Osteocyte (in vitro differentiated cells): ENCODE measurements at places on chromosomes 5 and 9. TPM values are rescaled to one million over a fixed set of nuclear protein-coding genes. Genes with fewer than 3 reads are reported as not detected.

TRPM6 gene
- not detected in 2 replicates for total RNA-seq

DNA sequence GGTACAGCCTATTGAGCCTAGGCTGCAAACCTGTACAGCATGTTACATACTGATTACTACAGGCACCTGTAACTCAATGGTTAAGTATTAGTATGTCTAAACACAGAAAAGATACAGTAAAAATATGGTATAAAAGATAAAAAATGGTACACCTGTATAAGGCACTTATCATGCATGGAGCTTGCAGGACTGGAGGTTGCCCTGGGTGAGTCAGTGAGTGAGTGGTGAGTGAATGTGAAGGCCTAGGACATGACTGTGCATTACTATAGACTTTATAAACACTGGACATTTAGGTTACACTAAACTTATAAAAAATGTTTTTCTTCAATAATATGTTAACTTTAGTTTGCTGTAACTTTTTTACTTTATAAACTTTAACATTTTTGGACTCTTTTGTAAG is 171.3 kb downstream of the SLC28A3 start:
- no peak overlapping the region for H3K4me3 ChIP-seq
- peaks cover 30% of the 10 kb centered on the region for H3K4me1 ChIP-seq
- H3K27ac ChIP-seq, result no peak overlapping the region
- H3K27me3 ChIP-seq, result no peaks in the 10 kb centered on the region
- no peak for DNase-seq

DDX4 gene
- total RNA-seq, result not detected in 2 replicates

DNA sequence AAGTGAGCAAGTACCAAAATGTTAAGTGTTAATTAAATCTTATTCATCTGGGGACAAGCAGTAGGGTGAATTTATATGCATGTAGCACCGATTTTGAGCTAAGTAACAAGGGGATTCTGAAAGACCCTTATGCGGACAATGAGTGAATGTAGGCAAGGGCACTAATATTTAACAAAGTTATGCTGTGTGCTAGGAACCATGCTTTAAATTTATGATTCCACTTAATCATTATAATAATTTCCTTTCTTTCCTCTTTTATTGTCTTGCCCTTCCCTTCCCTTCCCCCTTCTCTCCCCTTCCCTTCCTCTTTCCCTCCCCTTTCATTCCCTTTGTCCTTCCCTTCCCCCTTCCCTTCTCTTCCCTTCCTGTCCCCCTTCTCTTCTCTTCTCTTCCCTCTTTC is 25.7 kb upstream of the TNC start:
- H3K27me3 ChIP-seq, result no peaks in the 10 kb centered on the region
- peaks cover 33% of the 10 kb centered on the region for H3K4me1 ChIP-seq
- no peaks in the 10 kb centered on the region for H3K36me3 ChIP-seq
- no peak overlapping the region for H3K27ac ChIP-seq
- DNase-seq, result no peak

DNA sequence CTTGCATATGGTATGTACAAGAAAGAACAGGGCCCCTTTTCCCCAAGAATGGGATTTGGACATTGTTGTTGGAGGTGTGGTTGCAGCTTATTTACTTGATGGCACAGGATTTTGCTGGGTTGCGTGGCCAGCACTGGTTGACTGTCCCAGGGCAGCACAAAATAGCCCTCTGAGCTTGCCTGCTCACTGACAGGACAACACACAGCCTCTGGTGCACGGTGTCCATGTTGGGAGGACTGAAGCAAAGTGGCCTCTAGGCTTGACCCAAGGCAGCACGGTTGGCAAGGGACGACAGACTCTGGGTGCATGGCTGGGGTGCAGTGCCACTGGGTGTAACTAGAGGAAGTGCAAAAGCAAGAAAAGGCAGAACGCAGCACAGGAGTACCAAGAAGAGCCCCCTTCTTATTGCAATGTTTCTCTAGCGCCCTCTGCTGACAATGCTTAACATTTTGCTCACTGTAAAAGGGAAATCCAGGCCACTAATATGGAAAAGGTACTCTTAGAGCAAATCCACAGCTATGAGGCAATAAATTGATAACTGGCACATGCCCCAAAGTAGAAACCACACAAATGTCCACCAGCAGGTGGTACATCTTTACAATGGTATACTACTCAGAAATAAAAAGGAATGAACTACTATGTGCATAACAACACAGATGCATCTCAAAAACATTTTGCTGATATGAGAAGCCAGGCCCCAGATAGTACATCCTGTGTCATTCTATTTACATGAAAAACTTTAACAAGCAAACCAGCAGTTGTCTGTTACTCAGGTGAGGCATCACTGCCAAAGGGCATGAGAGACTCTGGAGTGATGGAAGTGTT is 47.4 kb upstream of the BARX1 start:
- H3K27me3 ChIP-seq, result peaks cover 34% of the 10 kb centered on the region
- H3K4me3 ChIP-seq, result no peak overlapping the region
- H3K4me1 ChIP-seq, result no peaks in the 10 kb centered on the region
- H3K27ac ChIP-seq, result no peak overlapping the region
- H3K36me3 ChIP-seq, result no peaks in the 10 kb centered on the region

DNA sequence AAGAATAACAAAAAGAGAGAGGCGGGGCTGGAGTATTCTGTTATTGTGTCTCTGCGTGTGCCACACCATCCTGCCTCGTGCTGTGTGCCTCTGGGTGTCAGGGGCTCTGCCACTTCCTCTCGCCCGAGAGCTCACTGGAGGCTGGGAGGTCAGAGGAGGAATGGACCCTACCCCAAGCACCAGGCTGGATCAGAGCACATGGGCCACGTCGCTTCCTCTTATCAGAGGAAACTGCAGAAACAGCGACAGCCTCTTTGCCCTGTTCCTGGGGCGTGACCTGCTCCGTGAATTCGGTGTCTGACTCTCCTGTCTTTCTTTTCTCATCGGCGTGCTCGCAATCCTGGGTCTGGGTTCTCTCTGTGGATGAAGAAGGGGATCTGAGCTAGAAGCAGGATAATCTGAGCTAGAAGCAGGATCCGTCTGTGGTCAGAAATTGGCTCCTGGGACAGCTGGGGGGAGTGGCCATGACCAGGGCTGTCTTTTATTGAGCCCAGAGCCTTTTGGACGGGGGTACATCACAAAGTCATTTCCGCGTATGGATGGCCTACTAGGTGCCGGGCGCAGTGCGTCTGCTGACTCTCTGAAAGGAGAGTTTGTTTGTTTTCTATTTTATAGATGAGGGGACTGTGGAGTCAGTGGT is 150.3 kb upstream of the COL5A1 start:
- no peak overlapping the region for H3K27ac ChIP-seq
- H3K36me3 ChIP-seq, result no peaks in the 10 kb centered on the region
- H3K4me1 ChIP-seq, result peaks cover 27% of the 10 kb centered on the region
- no peak overlapping the region for H3K4me3 ChIP-seq
- no peaks in the 10 kb centered on the region for H3K27me3 ChIP-seq

DNA sequence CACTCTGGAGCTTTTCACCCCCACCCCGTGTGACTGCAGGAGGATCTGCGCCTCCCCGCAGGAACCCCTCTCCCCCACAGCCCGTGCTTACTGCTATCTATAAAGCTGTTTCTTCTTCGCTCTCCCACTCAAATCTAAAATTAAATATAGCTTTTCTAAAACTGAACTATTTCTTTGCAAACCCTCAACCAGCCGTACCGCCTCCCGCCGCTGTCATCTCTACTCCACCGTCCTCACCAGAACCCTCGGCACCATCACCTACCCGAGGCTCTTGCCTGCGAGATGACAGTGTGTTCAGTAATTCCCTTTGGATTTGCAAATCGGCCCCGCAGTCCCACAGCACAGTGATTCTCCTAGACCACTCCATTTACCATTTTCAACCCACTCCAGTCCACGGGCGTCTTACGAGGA is 13.6 kb downstream of the LPCAT1 start:
- DNase-seq, result peak; percentile 72
- no peaks in the 10 kb centered on the region for H3K27me3 ChIP-seq
- no peak overlapping the region for H3K27ac ChIP-seq
- H3K4me1 ChIP-seq, result peaks cover 7% of the 10 kb centered on the region

GRCh38 chr9:4566806-4567205 is 76.5 kb downstream of the SLC1A1 start:
- H3K27ac ChIP-seq, result no peak overlapping the region
- H3K36me3 ChIP-seq, result peaks cover 15% of the 10 kb centered on the region
- H3K4me1 ChIP-seq, result no peaks in the 10 kb centered on the region
- H3K27me3 ChIP-seq, result no peaks in the 10 kb centered on the region

GRCh38 chr9:17532461-17532860 is 46.4 kb upstream of the SH3GL2 start:
- H3K36me3 ChIP-seq, result no peaks in the 10 kb centered on the region
- no peak overlapping the region for H3K4me3 ChIP-seq
- H3K4me1 ChIP-seq, result peaks cover 2% of the 10 kb centered on the region
- H3K27me3 ChIP-seq, result peaks cover 30% of the 10 kb centered on the region

APC gene
- total RNA-seq, result 36.3 and 36.9 TPM in 2 replicates

DNA sequence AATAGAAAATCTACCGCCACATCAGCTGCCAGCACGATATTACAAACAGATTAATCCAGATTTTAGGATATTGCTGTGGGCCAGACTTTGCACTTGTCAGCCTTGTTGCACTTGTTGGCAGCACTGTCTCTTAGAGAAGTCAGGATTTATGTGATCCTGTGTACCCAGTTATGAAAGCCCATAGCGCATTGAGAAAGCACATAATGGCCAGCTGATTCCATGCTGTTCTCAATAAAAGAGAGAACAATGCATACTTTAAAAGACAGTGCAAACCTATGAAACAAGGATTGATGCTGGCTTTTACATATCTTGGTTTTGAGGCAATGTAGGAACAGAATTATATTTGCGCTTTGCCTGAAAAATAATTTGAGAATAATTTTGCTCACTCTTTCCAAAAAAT is 140.8 kb downstream of the CEP120 start:
- no peak for DNase-seq
- no peaks in the 10 kb centered on the region for H3K36me3 ChIP-seq
- H3K27me3 ChIP-seq, result peaks cover 63% of the 10 kb centered on the region
- no peak overlapping the region for H3K27ac ChIP-seq

- DNase-seq, result no peak
- no peak overlapping the region for H3K4me3 ChIP-seq
- H3K36me3 ChIP-seq, result no peaks in the 10 kb centered on the region
- H3K4me1 ChIP-seq, result peaks cover 18% of the 10 kb centered on the region
These were observed 124.5 kb upstream of the PHYKPL start for GRCh38 chr5:178357121-178357521.

RGMB gene
- total RNA-seq, result 111 and 116 TPM in 2 replicates

IGFBPL1 gene
- 1.7 and 2.8 TPM in 2 replicates for total RNA-seq

ANKRD31 gene
- 0.13 and 0.18 TPM in 2 replicates for total RNA-seq

COL23A1 gene
- not detected in 2 replicates for total RNA-seq

DNA sequence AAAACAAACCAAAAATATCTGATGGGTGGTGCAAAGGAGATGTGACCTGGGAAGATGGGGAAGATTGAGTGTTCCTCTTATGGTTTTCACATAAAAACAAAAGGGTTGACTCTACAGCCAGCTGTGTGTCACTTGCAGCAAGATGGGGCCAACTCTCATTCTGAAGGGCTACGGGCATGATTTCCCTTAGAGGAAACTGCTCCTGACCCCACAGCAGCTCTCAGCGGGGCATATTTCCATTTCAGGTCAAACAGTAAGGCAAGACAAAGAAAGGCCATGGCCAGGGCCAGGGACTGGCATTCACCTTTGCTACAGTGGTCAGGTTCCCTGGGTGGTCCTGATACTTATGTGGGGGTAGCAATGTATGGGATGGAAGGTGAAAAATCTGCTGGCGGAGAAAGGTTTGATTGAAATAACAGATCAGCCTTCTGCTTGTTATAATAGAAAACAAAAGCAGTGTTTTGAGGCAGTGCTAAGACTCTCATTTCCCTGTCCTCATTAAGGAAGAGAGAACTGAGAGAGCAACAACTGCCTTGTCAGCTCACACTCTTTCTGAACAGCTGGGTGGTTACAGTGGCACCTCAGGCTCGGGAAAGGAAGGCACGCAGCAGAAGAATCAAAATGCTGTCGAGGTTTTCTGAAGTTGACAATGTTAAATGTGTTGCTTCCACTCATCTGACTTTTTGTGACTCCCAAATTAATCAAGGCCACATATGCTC is 120.7 kb upstream of the PCA3 start:
- no peaks in the 10 kb centered on the region for H3K27me3 ChIP-seq
- no peaks in the 10 kb centered on the region for H3K36me3 ChIP-seq
- no peak overlapping the region for H3K27ac ChIP-seq
- no peak overlapping the region for H3K4me3 ChIP-seq
- H3K4me1 ChIP-seq, result peaks cover 8% of the 10 kb centered on the region

HRH2 gene
- total RNA-seq, result not detected in 2 replicates

- no peak overlapping the region for H3K4me3 ChIP-seq
- peaks cover 10% of the 10 kb centered on the region for H3K4me1 ChIP-seq
- H3K27ac ChIP-seq, result peak overlapping the region; percentile 31
These were observed 38.5 kb downstream of the DDX31 start for GRCh38 chr9:132631280-132631679.

CRHBP gene
- 7.1 and 9.6 TPM in 2 replicates for total RNA-seq

DNA sequence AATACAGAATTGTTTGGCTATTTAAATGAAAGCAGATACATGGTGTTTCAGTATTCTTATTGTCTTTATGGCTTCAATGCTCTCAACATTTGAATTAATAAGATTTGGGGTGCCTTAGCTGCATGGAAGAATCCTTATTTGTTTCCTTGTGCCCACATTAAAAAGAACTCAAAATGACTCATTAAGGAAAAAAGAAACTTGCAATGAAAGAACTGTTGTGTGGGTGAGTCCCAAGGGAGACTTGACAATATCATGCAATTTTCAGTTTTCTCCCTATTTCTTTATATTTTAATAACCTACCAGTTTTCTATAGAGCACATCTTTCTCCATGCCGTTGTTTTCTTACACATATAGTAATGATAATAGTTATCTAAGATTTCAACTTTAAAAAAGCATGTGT is 404.0 kb downstream of the PDE4D start:
- no peaks in the 10 kb centered on the region for H3K36me3 ChIP-seq
- H3K27ac ChIP-seq, result no peak overlapping the region

- DNase-seq, result no peak
- no peaks in the 10 kb centered on the region for H3K4me1 ChIP-seq
- H3K36me3 ChIP-seq, result no peaks in the 10 kb centered on the region
- no peak overlapping the region for H3K4me3 ChIP-seq
- no peak overlapping the region for H3K27ac ChIP-seq
These were observed 128.9 kb downstream of the BARX1 start for GRCh38 chr9:93826209-93826608.

DNA sequence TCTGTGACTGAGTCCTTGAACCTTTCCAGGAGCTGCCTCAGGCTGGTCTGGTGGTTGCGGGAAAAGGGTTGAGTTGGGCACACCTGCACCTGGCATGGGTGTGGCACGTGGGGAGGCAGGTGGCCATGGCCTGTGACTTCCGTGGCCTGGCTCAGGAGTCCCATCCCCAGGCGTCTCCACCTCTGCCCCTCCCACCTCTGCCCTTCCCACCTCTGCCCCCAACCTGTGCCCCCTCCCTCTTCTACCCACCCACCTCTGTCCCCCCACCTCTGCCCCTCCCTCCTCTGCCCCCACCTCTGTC is 1.9 kb upstream of the QRFP start:
- no peak overlapping the region for H3K27ac ChIP-seq
- H3K4me3 ChIP-seq, result no peak overlapping the region
- H3K4me1 ChIP-seq, result no peaks in the 10 kb centered on the region
- no peaks in the 10 kb centered on the region for H3K27me3 ChIP-seq

GRCh38 chr9:133861086-133861485 is 122.9 kb upstream of the SARDH start:
- no peaks in the 10 kb centered on the region for H3K27me3 ChIP-seq
- no peak overlapping the region for H3K27ac ChIP-seq
- no peak for DNase-seq

GRCh38 chr5:106601620-106602019 is 1069.1 kb downstream of the EFNA5 start:
- H3K27ac ChIP-seq, result no peak overlapping the region
- no peak for DNase-seq
- H3K27me3 ChIP-seq, result no peaks in the 10 kb centered on the region
- H3K4me3 ChIP-seq, result no peak overlapping the region
- no peaks in the 10 kb centered on the region for H3K36me3 ChIP-seq
